ENCODE measurements at places on chromosomes 1 and 21.

DNA sequence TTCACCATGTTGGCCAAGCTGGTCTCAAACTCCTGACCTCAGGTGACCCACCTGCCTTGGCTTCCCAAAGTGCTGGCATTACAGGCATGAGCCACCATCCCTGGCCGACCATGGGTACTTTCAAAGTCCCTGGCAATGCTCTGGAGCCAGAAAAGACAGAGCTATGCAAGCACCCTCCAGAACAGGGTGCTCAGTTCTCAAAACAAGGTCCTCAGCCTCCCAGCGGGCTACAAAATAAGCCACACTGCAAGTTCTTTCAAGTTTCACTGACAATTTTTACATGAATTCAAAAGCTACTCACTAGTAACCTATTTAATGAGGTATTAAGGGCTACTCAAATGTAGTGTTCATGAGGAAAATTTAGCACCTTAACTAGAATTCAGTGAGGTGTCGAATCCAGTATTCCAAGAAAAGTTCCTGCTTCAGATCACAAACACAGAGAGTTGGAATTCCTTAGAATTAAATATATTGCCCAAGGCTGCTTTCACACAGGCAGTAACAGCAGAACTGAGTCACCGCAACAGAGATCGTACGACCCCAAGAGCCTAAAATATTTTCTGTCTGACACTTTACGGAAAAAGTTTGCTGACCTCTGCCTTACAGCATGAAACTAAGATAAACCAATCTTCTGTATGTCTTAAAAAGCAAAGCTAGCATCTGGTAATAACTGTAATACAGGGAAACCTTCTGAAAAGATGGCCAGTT is 60.7 kb downstream of the HSF2BP start:
- DNase-seq, result no peak

DNA sequence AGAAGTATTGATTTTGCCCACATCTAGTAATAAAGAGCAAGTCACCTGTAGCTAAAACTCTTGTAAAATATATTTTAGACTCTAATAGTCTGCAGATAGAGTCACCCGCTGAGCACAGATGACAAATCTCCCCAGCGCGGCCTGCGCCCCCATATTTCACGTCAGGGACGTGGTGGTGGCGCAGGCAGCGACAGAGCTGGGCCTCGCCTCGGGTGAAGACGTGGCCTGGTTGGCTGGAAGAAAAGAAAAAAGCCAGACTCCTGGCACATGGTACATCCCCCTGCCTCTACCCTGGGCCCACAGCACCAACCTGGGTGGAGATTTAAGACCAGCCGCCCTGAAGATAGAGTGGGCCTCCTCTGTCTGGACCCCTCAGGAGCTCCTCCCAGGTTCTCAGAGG is 6.0 kb upstream of the DMBX1 start:
- DNase-seq, result no peak

DNA sequence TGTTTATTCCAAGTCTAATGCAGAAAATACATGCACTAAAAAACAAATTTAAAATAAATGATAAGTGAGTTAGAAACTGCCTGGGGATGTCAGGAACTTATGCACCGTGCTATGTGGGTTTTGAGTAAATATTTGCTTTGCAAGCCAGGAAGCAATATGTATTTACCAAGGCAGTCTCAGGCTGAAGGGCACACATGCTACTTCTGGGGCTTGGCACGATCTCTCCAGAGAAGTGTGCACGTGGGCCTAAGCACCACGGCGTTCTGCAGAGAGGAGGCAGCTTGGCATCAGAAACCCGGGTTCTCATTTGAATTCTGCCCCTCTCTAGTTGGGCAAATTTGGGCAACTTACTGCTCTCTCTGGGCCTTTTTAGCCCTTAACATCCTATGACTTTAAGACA is 72.6 kb upstream of the ROR1 start:
- DNase-seq, result no peak

- no peak for DNase-seq
Measured at GRCh38 chr21:16309250-16309971, 579.6 kb downstream of the USP25 start.

DNA sequence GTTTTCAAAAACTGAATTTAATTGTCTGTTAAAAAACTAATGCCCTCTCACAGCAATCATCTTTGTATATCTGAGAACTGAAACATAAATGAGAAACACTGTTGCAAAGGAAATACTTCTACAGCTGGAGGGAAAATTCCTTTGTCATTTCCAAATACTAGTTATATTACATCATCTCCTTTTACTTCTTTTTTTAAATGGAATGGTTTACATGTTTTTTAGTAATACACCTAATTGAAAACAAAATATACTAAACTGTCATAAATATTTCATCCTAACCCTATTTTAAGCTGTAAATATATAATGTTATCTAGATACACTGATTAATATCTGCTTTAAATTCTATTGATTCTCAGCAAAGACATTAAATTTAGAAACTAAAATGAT is 19.1 kb downstream of the CDC42BPA start:
- DNase-seq, result no peak

GRCh38 chr1:161330346-161330745 is 16.2 kb downstream of the SDHC start:
- no peak for DNase-seq

- DNase-seq, result no peak
Measured at GRCh38 chr1:202498542-202498941, 150.0 kb downstream of the PPP1R12B start.

- DNase-seq, result peak; percentile 6
Measured at GRCh38 chr1:119827010-119827409, 15.8 kb upstream of the REG4 start.

- DNase-seq, result no peak
Measured at GRCh38 chr1:226654046-226654667, 84.9 kb downstream of the ITPKB start.

DNA sequence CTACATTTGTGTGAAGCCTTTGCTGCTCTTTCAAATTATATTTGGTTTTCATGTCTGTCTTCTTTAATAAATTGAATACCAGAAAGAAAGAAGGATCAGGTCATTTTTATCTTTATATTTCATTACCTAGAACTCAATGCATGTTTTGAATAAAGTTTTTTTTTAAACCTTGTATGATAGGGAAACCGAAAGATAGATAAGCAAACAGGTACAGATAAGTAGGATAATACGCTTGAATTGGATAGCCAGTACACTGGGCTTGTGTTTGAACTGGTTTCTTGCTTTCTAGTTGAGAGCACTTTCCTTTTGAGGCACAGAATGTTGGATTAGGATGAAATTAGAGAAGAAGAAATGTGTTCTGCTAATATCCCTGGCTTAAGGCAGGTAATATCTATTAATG is 46.9 kb downstream of the PKN2 start:
- DNase-seq, result no peak

GRCh38 chr1:216261631-216262030 is 161.6 kb downstream of the USH2A start:
- no peak for DNase-seq

DNA sequence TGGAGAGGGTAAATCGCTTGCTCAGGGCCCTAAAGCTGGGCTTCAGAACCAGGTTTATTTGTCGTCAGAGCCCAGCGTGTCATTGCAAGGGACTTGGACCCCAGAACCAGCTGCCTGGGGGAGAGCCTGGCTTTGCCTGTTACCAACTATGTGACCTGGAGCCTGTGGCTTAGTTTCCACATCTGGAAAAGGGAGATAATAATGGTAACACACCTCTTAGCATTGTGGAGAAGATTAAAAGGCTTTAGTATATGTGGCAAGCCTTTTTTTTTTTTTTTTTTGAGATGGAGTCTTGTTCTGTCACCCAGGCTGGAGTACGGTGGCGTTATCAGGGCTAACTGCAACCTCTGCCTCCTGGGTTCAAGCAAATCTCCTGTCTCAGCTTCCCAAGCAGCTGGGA is 12.5 kb downstream of the CD52 start:
- DNase-seq, result no peak

- no peak for DNase-seq
Measured at GRCh38 chr1:59005491-59006288, 221.8 kb upstream of the JUN start.

DNA sequence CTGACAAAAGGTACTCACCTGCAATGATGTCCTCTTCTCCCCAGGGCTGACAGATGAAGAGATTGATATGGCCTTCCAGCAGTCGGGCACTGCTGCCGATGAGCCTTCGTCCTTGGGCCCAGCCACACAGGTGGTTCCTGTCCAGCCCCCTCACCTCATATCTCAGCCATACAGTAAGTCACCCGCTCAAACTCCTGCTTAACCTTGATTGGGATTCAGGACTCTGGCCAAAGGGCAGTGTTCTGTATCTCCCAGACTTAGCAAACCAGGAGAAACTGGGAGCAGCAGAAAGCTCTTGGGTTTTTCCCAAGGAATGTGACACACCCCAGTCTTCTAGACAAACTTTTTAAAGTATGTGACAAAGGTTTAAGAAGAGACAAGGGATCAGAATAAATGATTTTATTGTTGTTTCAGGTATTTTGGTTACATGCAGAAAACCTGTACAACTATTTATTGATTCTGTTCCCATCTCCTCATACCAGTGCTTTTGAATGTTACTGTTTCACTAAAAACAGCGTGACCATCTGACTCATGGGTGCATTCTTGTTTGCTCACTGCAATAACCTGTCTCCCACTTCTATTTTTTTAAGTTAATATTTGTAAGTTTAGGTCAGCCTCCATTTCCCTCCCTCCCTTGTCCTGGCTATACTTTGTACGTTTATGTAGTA is 124.6 kb downstream of the PEX14 start:
- DNase-seq, result no peak

- DNase-seq, result no peak
Measured at GRCh38 chr1:96515925-96516324, 205.7 kb upstream of the PTBP2 start.

DNA sequence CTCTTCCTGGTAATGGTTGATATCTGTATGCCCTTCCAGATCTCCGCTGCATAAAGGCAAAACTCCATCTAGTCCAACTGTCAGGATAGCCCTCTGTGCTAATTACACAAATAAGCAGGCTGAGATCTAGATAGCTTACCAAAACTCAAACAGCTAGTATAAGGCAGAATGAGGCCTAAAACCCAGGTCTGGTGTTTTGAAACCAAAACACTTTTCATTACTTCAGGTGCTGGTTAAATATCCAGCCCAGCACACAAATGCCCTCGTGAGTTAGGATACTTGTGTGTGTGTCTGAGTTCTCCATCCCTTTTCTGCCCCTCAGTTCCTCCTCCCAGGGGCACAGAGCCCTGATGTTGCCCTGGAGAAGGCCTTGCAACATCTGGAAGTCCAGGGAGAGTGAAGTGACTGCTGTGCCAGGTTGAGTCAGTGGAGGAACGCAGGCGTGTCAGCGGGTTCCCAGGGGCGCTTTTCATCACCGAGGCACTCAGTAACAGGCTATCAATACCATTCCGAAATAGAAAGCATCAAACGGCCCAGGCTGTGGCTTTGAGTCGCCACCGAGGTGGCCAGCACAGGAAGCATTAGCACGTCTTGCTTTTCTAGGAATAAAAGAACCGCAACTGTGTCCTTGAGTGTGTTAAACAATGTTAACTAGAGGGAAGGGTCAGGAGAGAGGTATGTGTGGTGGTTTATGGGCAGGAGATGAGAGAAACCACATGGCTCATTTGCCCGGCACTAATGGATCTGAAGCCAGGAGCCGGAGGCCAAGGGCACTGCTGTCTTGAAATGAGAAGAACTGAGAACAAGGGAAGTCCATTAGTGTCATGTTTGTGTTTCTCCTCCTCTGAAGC is 90.7 kb upstream of the WLS start:
- no peak for DNase-seq

DNA sequence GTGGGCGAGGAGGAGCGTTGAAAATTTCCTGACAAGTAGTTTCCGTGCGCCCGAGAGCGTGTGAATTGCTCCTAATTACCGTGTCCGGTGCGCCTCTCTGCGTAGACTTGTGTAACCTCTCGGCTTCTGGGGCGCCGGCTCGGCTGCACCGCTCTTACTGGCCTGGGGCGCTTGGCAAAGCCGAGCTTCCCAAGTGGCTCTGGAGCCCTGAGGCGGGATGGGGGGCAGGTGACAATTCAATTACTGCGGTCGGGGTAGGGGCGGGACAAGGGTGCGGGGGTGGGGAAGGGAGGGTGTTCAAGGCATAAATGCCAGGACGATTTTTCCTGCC is 392 bp upstream of the DMRTA2 start:
- DNase-seq, result no peak

All from 8988T (cell line).